ENCODE measurements at places on chromosomes 12 and 14. TPM values are rescaled to one million over a fixed set of nuclear protein-coding genes. Genes with fewer than 3 reads are reported as not detected.

The TEDC1 gene
- 2.3 TPM for total RNA-seq

The MARCHF9 gene
- total RNA-seq = 7.7 TPM

The TIMELESS gene
- total RNA-seq = 3.4 TPM

The BRMS1L gene
- total RNA-seq = 3.4 TPM

The USP5 gene
- 83.4 TPM for total RNA-seq

The CCND2 gene
- total RNA-seq = 158 TPM

The MYF5 gene
- not detected for total RNA-seq

The ACOT6 gene
- 0.43 TPM for total RNA-seq

The FOXN4 gene
- not detected for total RNA-seq

The STYK1 gene
- total RNA-seq = 5.1 TPM

The DIO2 gene
- total RNA-seq = not detected

The TAS2R20 gene
- 0.64 TPM for total RNA-seq

The HECTD4 gene
- 13.3 TPM for total RNA-seq

The TMEM260 gene
- 16.2 TPM for total RNA-seq

The DBX2 gene
- total RNA-seq = not detected

The SDS gene
- total RNA-seq = not detected

The PROX2 gene
- not detected for total RNA-seq

The ZFHX2 gene
- under 0.01 TPM for total RNA-seq

The TCTN2 gene
- total RNA-seq = 3.1 TPM

The KDM2B gene
- total RNA-seq = 34.7 TPM

The GLIPR1L2 gene
- 0.85 TPM for total RNA-seq

The COCH gene
- 3.9 TPM for total RNA-seq

The EXOC3L4 gene
- 0.48 TPM for total RNA-seq

The ACVRL1 gene
- total RNA-seq = 1.9 TPM

The SAMD4A gene
- total RNA-seq = 12.4 TPM
